Mesenteric fat pad (tissue), 1 donor: ENCODE measurements at places on chromosomes 13 and 19.

GRCh38 chr13:98326291-98326690 is 149.2 kb upstream of the RNF113B start:
- no peak for DNase-seq

GRCh38 chr19:33405553-33406461 is 32.3 kb downstream of the CEBPG start:
- no peak for DNase-seq

DNA sequence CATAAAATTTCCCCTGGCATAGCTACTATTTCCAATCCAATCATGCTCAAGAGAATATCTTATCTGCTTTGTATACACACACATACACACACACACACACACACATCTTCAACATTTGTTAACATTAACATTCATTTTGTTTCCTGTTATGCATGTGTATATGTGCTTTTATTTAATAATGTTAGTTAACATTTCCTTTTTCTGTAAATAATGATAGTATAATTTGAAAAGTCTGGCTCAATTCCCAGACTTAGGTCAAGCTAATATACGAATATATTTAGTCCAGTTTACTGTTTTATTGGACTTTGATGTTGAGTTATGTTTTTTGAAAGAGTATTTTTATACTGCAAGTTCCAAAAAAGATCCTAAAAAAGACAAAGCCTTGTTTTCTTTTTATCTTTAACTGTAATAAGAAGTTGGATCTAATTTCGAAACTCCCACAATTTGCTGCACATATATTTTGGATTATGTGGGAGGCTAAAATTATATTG is 1072.4 kb downstream of the EFNB2 start:
- no peak for DNase-seq

- DNase-seq = no peak
Observed at GRCh38 chr13:113238536-113238935, 29.1 kb downstream of the CUL4A start.

DNA sequence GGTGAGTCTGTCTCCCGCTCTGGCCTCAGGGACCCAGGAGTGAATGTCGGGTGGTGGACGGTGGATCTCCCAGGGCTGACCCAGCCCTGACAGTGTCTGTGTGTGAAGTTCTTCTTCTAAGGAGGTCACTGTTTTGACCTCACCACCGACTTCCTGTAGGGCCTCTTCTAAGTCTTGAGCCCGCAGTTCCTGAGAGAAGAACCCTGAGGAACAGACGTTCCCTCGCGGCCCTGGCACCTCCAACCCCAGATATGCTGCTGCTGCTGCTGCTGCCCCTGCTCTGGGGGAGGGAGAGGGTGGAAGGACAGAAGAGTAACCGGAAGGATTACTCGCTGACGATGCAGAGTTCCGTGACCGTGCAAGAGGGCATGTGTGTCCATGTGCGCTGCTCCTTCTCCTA is at the start of gene SIGLEC7:
Gene SIGLEC7 (plus strand): TSS at position 183 of the 400 bp plus-strand sequence. CDS start 69 bp downstream, at position 252.
- peak; percentile 75 for DNase-seq

DNA sequence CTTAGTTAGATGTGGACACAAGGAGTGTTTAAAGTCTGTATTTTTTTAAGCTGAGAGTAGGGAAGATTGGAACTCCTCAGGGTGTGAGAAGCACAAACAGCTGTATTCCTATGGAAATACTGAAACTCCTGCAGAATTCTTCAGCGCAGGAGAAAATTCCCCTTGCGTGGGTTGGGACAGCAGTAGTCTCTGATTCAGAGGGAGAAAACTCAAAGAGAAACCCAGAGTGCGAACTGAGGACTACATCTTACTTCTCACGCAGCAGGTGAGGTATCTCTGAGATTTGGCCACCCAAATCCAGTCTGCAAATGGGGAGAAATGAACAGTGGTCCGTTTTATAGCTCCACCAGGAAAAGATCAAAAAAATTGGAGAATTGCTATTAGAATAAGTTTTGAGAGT is 60.9 kb downstream of the FRY start:
- no peak for DNase-seq

DNA sequence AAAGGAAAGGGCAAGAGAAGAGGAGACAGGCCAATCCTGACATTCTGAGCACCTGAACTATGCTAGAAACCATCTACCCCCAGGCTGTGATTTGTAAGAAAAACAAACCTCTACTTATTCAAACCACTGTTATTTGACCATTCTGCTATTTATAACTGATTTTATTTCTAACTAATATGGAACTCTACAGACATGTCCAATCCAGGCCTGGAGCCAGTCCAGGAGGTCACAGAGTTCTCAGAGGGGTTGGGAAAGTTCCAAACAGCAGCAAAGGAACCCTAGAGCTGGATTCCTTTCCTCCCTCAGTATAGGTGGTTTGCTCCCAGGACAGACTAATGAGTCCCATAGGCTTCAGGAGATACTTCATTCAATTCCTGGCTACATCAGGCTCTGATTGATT is 24.2 kb downstream of the SIAH3 start:
- no peak for DNase-seq
